ENCODE measurements at places on chromosomes 1 and 21.
A peak's percentile ranks its signal among the peaks of the same experiment; 100 is the strongest.

GRCh38 chr1:113616156-113616555 lies 143.1 kb downstream of the PHTF1 start:
- DNase-seq, result no peak

- DNase-seq, result no peak
These were observed 221.3 kb upstream of the DMRTA2 start for GRCh38 chr1:50644447-50645105.

GRCh38 chr1:113913887-113914664 lies 8.9 kb downstream of the DCLRE1B start:
- DNase-seq, result no peak

DNA sequence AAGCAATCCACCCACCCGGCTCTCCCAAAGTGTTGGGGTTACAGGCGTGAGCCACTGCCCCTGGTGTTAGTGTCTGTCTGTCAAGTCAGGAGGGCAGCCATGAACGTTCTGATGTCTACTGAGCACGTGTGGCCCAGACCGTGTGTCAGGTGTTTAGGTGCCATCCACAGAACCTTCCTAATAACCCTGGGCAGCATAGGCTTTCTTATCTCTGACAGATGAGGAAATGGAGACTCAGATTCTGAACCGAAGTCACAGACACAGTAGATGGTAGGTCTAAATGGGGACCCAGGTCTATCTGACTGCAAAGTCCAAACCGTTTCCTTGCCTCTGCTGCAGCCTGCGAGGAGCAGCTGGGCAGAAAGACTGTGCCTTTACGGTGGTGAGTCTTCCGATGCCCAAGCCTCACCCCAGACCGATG lies 622 bp upstream of the IL6R start:
- DNase-seq, result no peak

GRCh38 chr1:9654051-9654833 lies 2.7 kb downstream of the PIK3CD start:
- no peak for DNase-seq

DNA sequence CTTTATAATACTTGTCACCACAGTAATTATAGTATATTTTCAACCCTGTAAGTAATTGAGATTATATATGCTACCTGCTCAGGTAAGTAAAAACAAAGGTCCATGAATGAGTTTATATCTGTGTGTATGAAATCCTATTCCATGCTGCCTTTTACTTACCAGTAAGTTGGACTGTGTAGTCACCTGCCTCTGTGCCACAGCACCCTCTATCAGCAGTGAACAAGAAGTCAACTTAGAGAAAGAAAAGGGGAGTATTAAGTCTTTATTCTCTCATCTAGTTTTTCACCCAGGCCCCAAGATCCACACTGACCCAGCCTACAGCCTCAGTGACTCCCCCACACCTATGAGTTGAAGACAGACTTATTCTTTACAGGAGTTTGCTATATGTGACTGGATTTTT lies 36.9 kb upstream of the IFI16 start:
- DNase-seq, result no peak

GRCh38 chr1:220810963-220811362 lies 24.2 kb downstream of the MTARC1 start:
- no peak for DNase-seq

- DNase-seq, result no peak
These were observed 14.1 kb upstream of the SVBP start for GRCh38 chr1:42831273-42831672.

DNA sequence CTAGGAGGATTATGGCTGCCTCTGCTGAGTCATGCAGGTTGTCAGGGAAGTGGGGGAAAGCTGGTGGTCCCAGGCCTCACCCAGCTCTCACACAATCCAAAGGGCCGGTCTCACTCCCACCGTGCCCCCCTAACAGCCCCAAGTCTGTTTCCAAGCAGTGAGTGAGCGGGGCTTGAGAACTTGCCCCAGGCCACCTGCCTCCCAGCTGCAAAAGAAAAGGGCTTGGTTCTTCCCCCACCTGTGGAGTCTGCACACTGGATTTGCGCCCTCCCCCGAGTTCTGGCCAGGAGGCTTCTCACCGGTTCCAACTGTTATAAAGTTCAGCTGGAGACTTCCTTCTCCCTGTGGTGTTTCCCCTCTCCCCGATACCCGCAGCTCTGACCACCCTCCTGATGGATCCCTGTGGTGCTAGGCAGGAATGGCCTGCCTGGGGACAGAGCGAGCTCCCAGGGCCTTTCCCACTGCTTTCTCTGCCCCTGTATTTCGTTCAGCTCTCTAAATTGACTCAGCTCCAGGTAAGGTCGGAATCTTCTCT lies 222.3 kb downstream of the BARHL2 start:
- DNase-seq, result no peak

GRCh38 chr1:244802556-244803239 lies 32.8 kb upstream of the COX20 start:
- no peak for DNase-seq

- DNase-seq, result peak; percentile 71
These were observed 25.0 kb upstream of the SCCPDH start for GRCh38 chr1:246699095-246699735.

GRCh38 chr1:171251042-171251951 lies 3.0 kb downstream of the FMO1 start:
- no peak for DNase-seq

DNA sequence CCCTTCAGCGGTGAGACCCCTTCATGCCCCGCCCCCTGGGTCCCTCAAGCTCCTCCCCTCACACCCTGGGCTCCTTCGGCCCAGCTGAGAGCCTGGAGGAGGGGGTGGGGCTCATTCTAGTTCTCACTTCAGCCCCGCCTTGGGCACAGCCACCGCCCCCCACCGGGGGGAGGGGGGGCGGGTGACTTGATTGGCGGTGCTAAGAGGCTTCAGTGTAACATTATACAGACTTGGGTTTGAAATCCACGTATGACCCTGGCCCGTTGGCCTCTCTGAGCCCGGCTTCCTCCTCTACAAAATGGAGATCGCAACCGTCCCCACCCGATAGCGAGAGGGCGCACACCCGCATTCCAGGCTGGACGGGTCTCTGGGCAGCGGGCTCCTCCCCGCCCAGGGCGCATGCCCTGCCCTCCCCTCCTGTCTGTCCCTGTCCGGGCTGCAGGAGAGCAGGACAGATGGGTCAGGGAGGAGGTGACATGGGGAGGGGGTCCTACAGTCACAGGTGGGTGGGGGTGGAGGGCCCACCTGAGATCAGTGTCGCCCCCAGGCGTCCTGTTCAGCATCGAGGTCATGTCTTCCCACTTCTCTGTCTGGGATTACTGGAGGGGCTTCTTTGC lies 5.1 kb downstream of the CLCNKB start:
- no peak for DNase-seq

DNA sequence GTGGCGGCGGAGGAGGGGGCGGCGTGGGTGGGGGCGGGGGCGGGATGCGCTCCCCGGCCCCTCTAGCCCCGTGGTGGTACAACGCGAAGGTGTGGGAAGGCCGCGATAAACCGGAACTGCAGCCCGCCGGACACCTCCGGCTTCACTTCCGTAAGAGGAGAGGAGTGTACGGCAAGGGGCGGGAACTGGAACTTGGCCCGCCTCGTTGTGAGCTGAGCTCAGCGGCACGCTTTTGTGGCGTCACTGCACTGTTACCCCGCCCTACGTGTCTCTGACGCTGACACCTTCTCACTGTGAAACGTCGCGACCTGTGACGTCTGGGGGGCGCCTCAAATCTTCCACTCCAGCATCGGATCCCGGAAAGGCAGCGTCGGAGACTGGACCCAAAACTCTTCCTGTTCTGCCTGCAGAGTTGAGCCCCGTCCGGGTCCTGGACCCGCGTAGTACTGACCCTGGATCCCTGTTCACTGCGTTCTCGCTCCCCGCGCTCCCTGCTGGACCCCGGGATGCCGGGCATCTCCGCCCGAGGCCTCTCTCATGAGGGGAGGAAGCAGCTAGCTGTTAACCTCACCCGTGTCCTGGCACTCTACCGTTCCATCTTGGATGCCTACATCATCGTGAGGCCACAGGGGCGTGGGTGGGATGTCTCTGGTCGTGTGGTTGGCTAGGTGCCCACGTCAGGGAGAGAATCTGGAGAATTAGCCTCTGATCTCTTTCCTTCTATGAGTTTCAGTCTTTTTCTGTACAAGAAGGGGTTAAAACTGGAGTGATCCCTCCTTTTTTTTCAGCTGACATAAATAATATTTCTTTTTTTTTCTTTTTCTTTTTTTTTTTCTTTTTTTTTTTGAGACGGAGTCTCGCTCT lies at the start of gene ISG20L2:
Gene ISG20L2, minus strand, starts transcription at position 168 of the 864 bp plus-strand sequence. CDS start 1,114 bp downstream, outside the sequence.
- DNase-seq, result peak; percentile 95

- no peak for DNase-seq
These were observed 118.9 kb downstream of the ATF6 start for GRCh38 chr1:161885003-161885402.

GRCh38 chr1:172609528-172609927 lies 49.4 kb upstream of the FASLG start:
- DNase-seq, result no peak

GRCh38 chr1:245683676-245684075 lies 528.9 kb downstream of the KIF26B start:
- DNase-seq, result no peak

GRCh38 chr1:9877962-9878361 lies 32.1 kb downstream of the CTNNBIP1 start:
- no peak for DNase-seq

GRCh38 chr1:30027247-30027646 lies 696.1 kb downstream of the MATN1 start:
- no peak for DNase-seq

DNA sequence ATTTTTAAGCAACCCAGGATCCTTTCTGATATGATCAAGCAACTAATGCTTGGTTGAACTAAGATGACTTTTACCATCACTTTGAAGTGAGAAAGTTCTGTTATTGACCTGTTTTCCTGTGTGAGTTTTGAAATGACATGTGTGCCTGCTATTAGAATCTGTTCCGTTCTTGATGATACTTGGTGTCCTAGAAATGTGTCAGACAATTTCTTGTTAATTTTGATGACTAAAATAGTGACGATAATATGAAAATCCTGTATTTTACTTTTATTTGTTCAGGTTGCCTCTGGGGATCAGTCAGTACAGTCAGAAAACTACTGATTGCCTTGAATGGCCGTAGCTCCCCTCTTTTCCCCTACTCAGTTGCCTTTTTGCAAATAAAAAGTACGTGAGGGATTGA lies 228.0 kb downstream of the RYR2 start:
- DNase-seq, result no peak

DNA sequence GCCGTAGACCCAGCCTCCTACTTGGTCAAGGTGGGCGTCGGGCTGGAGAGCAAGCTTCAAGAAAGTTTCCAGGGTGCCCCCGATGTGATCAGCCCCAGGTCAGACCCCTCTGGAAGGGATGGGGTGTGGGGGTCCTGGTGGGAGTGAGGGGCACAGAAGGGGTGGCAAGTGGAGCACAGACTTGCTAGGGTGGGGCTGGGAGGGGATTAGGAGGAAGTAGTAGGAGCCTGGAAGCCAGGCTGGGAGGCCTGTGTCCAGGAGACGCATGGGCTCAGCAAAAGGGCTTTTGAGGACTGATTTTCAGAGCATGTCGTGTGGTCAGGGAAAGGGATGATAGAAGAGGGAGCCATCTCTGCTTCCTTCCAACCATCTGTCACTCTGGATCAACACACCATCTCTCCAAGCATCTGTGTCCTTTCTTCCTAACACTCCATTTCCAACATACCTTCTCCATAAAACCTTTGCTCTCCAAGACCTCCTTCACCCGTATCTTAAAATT lies 8.5 kb downstream of the TRIM46 start:
- no peak for DNase-seq

- DNase-seq, result no peak
These were observed 8.9 kb downstream of the MRTO4 start for GRCh38 chr1:19260211-19261138.

- no peak for DNase-seq
These were observed 119.9 kb upstream of the VAMP3 start for GRCh38 chr1:7651203-7651602.

GRCh38 chr1:63023171-63023570 lies 239.2 kb downstream of the ATG4C start:
- no peak for DNase-seq

GRCh38 chr1:46485564-46486431 lies 3.8 kb upstream of the DMBX1 start:
- no peak for DNase-seq

GRCh38 chr1:13699510-13699909 lies 478 bp upstream of the PRDM2 start:
- DNase-seq, result no peak

- no peak for DNase-seq
These were observed 26.5 kb downstream of the ZBTB8B start for GRCh38 chr1:32491386-32491785.

- no peak for DNase-seq
These were observed 2.4 kb downstream of the S100A5 start for GRCh38 chr1:153538315-153538821.

- DNase-seq, result no peak
These were observed 71.4 kb downstream of the SYT6 start for GRCh38 chr1:114082304-114082630.

DNA sequence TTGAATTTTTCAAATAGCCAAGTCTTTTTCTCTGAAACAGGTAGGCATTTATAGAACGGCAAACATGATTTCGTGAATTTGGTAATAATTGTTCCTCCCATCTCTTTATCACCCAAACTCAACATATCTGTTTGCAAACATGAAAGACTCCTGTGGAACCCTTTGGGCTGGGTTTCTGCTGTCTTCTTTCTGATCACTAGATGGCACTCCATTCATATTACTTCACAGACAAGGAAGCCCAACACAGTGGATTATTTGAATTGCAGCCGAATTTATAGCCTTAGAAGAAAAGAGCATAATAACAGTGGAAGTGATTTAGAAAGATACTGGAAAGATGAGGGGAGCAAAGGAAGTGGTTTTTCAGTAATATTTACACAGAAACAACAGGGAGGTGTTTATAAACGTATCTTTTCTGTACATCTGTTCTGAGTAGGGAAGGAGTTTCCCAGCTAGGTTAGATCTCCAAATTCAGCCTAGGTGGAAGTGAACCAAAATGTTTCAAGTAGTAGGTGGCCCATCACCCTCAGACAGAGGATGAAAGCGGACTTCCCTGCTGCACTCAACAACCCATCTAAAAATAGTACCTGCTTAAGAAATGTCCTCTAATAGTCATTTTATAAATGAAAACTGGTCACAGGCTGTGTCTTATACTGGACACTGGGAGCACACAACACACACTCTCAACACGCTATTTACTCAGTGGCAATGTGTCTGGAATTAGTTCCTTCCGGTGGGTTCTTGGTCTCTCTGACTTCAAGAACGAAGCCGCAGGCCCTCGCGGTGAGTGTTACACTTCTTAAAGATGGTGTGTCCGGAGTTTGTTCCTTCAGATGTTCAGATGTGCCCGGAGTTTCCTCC lies 67.6 kb downstream of the MAP3K21 start:
- DNase-seq, result peak; percentile 7

DNA sequence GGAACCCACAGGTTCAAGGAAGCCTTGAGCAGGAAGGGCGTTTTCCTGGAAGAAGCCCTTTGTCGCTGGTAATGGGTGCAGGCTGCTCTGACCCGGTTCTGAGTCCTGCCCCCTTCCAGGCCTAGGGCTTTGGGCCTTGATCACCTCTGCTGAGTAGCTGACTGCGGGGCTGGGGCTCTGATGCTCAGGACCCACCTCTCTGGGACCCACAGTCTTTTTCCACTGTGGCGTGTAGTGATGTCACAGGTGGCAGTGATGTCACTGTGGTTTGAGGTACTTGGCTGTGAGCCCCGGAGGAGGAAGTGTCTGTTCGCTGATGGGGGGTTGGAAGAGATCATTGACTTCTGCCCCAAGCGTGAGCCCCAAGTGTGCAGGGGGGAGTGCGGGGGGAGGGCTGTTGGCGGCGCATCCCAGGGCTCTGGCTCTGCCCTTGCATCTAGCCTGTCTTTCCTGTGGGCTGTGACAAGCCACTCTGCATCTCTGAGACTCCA lies 6.9 kb downstream of the TNFRSF1B start:
- DNase-seq, result peak; percentile 63

Data from stimulated activated CD4-positive, alpha-beta T cell treated with anti-CD3 and anti-CD28 coated beads, Interleukin-1b, Interleukin-23, amount 100 ng/mL, for 24 hours (primary cell).